ENCODE measurements at places on chromosomes 3 and 15.

- no peak for DNase-seq
These were observed 8.9 kb upstream of the AADACL2 start for GRCh38 chr3:151724576-151725562.

GRCh38 chr3:56788521-56788920 lies 13.2 kb downstream of the ARHGEF3 start:
- no peak for DNase-seq

GRCh38 chr3:72951259-72951722 lies 45.3 kb upstream of the PPP4R2 start:
- DNase-seq = no peak

- no peak for DNase-seq
These were observed 612.6 kb upstream of the NECTIN3 start for GRCh38 chr3:110459021-110459420.

DNA sequence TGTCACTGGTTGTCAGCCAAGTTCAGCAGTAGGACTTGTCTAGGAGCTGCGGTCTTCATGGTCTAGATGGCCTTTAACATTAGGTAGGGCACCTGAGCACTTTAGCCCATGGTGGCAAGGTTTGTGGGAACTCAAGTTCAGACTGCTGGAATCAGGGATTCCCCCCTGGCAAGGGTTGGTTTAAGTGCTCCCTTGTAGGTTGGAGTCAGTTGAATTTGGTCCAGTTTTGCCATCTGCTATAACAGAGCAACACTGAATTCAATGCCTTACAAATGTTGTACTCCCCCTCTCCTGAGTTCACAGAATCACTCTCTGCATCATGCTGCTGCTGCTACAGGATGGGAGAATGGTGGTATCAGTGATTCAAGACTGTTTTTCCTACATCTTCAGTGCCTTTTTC lies 509.3 kb downstream of the VGLL3 start:
- DNase-seq = no peak

- DNase-seq = no peak
These were observed 260.5 kb downstream of the PYDC2 start for GRCh38 chr3:191721390-191721861.

DNA sequence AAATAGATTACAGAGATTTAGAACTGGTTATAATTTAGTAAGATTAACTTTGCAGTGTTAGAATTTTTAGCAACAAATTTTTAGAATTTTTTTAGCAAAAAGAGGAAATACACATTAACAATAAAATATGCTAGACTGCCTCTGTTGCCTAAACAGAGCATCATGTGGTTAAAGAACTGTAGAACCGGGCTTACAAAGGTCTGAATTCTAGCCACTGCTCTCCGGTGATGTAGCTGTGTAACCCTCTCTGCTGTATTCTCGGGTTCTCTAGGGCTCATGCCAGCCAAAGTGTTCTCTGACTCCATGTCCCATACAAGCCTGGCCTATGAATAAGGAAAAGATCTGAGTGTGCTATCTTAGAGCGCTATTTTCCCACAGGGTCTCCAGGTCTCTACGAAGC lies 2.9 kb upstream of the P2RY12 start:
- no peak for DNase-seq

Measured in activated T-cell treated with anti-CD3 and anti-CD28 coated beads, Interleukin-2, amount 50 U/mL, for 1 hour (primary cell).